ENCODE measurements at places on chromosomes 7 and 10. TPM values are rescaled to one million over a fixed set of nuclear protein-coding genes. Genes with fewer than 3 reads are reported as not detected.

DNA sequence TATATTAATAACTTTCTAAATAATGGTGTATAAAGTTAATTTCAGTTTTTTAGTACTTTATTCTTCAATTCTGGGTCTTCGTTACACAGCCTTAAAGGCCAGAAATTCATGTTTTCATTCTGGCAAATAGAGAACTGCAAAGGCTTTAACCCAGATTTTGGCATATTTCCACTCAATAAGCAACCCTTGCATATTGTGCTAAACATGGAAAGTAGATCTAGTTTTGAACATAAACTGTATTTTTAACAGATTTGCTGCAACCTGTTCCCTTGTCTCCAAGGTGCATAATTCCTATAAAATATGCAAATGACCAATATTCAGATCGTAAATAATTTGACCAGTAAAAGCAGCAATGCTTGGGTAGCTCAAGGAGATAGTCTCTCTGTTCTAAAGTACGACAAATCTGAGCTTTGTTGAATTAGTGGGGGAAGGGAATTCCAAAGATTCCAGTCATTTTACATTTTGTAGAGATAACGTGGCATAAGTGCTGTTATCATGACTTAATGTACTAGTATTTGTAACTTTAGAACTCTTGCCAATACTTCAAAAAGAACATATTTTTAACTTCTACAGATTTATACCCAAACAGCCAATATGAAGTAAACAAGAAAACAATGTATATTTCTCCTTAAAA is 46.4 kb upstream of the RSBN1L start:
- peaks cover 9% of the 10 kb centered on the region for H3K36me3 ChIP-seq
- no peaks in the 10 kb centered on the region for H3K27me3 ChIP-seq
- no peak overlapping the region for H3K4me3 ChIP-seq
- peaks cover 8% of the 10 kb centered on the region for H3K4me1 ChIP-seq

DNA sequence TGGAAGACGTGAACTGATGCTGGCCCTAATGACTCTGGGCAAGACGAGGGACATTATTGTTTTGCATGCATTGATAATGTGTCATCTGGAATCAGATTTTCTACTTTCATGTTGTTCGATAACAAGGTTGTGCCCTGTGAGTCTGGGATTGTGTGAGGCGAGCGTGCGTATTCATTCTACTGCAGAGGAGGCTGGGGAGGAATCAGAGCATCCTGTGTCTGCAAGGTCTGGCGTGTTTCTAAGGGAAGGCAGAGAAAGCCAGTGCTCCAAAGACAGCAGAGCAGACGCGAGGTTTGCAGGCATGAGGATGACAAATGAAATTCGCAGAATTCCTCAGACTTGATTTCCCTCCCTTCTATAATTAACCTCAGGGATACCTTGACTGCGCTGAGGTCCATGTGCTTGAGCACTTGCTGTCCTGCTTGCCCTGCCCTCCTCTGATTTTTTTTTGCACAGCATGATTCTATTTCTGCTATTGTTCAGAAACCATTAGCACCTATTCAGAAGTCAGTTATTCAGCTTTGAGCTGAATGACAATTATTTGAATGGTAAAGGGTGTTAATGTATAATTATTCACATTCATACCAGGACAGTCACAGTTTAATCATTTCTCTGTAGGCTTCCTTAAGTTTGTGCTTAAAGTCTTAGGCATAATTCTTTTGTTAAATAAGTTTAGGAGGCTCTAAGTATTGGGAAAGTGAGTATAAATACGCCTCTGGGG is 233.6 kb downstream of the EBF3 start:
- H3K4me3 ChIP-seq = no peak overlapping the region
- DNase-seq = no peak
- no peaks in the 10 kb centered on the region for H3K27me3 ChIP-seq
- no peak overlapping the region for H3K27ac ChIP-seq
- no peaks in the 10 kb centered on the region for H3K4me1 ChIP-seq

GRCh38 chr10:122699796-122700455 is at the start of gene C10orf120:
C10orf120 (minus strand) TSS chr10:122699846; CDS start chr10:122699790, 56 bp downstream.
- no peak for DNase-seq
- no peak within 1 kb of the TSS for H3K4me3 ChIP-seq
- peaks cover 1% of the 10 kb centered on the region for H3K4me1 ChIP-seq
- H3K36me3 ChIP-seq = no peaks in the 10 kb centered on the region

DNA sequence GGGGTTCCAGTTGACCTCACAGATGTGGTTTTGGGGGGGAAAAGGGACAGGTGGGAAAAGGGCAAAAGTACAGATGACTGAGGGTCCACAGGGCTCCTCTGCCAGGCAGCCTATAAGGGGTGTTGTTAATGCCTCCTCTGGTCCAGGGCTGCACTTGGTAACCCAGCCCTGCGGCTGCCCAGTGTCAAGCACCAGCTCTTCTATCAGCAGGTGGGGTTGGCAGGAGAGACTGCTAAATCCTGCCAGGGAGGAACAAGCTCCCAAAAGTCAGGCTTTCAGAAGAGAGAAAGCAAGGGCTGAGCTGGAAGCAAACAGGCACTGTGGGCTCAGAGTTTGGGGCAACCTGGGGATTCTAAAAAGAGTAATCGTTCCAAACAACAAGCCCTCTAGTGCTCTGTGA is 39.1 kb downstream of the LRRC20 start:
- H3K27me3 ChIP-seq = peaks cover 2% of the 10 kb centered on the region
- no peak overlapping the region for H3K4me3 ChIP-seq
- peaks cover 4% of the 10 kb centered on the region for H3K4me1 ChIP-seq
- peaks cover 3% of the 10 kb centered on the region for H3K36me3 ChIP-seq

DNA sequence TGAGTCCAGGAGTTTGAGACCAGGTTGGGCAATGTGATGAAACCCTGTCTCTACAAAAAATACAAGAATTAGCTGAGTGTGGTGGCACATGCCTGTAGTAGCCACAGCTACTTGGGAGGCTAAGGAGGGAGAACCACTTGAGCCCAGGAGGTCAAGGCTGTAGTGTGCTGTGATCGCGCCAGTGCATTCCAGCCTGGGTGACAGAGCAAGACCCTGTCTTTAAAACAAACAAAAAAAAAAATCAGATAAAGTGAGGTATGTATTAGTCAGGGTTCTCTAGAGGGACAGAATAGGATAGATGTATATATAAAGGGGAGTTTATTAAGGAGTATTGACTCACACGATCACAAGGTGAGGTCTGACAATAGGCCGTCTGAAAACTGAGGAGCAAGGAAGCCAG is 101.5 kb upstream of the GPR26 start:
- no peaks in the 10 kb centered on the region for H3K36me3 ChIP-seq
- no peaks in the 10 kb centered on the region for H3K4me1 ChIP-seq
- no peak overlapping the region for H3K4me3 ChIP-seq
- peak; percentile 3 for DNase-seq
- H3K27ac ChIP-seq = no peak overlapping the region

- H3K27me3 ChIP-seq = no peaks in the 10 kb centered on the region
- H3K4me3 ChIP-seq = peak within 1 kb of the TSS; percentile 83
- peaks cover 21% of the 10 kb centered on the region for H3K4me1 ChIP-seq
- H3K27ac ChIP-seq = peak within 1 kb of the TSS; percentile 87
- peak; percentile 91 for DNase-seq
These were observed at the start of gene NIPSNAP2 for GRCh38 chr7:55964261-55965099. NIPSNAP2 (plus strand) TSS chr7:55964585; CDS start chr7:55964610, 25 bp downstream.

DNA sequence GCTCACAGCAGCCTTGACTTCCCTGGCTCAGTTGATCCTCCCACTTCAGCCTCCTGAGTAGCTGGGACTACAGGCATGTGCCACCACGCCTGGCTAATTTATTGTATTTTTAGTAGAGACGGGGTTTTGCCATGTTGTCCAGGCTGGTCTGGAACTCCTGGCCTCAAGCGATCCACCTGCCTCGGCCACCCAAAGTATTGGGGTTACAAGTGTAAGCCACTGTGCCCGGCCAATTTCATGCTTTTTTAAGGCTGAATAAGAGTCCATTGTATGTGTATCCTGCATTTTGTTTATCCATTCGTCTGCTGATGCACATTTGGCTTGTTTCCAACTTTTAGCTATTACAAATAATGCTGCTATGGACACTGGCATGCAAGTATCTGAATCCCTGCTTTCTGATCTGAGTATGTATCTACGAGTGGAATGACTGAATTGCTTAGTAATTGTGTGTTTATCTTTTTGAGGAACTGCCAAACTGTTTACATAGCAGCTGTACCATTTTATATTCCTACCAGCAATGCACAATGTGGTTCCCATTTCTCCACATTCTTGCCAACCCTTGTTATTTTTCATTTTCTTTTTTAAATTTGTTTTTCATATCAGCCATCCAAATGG is 37.3 kb upstream of the TPST1 start:
- no peak for DNase-seq
- no peaks in the 10 kb centered on the region for H3K27me3 ChIP-seq
- H3K4me1 ChIP-seq = peaks cover 4% of the 10 kb centered on the region
- H3K36me3 ChIP-seq = no peaks in the 10 kb centered on the region

DNA sequence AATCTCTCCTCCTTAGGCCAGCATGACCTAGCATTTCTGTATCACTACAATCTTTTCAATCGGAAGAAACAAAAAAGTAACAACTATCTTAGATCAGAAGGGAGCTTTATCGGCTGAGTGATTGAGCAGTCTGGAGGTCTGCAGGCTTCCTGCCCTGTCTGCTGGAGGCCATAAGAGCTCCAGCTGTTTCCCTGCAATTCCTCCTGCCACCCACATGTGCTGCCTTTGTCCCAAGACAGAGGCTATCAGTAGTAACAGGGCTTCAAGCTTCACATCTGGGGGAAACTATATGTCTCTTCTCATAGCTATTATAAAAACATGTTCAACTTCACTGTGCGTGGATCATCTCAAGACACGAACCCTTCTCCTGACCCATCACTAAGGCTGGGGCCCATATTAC is 70.1 kb upstream of the VWC2 start:
- no peaks in the 10 kb centered on the region for H3K4me1 ChIP-seq
- no peak for DNase-seq
- H3K4me3 ChIP-seq = no peak overlapping the region
- no peak overlapping the region for H3K27ac ChIP-seq

- H3K4me1 ChIP-seq = no peaks in the 10 kb centered on the region
- H3K4me3 ChIP-seq = no peak overlapping the region
- DNase-seq = no peak
- H3K27ac ChIP-seq = no peak overlapping the region
These were observed 76.0 kb upstream of the DNAAF5 start for GRCh38 chr7:650339-651031.

DNA sequence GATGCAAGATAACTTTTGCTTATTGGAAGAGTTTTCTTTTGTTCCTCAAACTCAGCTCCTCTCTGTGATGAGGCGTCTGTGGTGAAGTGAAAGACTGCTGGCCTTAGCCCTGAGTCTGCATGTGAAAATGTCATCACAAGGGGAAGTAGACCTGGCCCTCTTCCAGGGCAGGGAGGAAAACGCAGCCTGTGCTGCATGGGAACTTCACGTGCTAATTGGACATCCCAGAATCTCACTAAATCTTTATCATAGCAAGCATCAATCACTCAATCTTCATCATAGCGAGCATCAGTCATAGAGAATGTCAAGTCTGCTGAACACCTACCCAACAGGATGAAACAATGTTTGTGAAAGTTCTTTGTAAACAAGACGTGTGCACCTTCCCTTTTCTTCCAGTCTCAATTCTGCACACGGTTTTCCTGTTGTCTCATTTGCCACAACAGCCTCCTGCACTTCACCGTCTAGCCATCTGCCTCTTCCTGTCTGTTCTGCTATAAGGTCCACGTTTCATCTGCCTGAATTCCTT is 314.6 kb downstream of the FRMD4A start:
- H3K4me3 ChIP-seq = no peak overlapping the region
- peaks cover 43% of the 10 kb centered on the region for H3K36me3 ChIP-seq
- peaks cover 74% of the 10 kb centered on the region for H3K4me1 ChIP-seq
- no peak overlapping the region for H3K27ac ChIP-seq

DNA sequence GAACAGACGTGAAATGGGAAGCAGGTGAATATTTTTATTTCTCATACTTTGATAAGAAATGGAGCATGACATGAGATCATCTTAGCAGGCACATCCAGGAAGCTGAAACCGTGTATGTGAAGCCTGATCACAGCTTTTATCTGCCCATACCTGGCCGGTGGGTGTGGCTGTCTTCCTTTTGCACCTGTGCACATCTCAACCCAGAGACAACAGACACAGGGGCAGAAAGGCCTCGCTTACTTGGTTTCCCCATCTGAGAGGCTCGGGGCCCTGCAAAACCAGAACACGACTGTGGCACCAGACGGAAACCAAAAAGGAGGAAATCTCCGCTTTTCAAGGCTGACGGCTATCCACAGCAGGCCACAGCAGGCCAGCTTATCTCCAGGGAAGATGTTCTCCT is 116.4 kb downstream of the TCERG1L start:
- DNase-seq = peak; percentile 49
- H3K27ac ChIP-seq = no peak overlapping the region
- H3K27me3 ChIP-seq = no peaks in the 10 kb centered on the region
- no peak overlapping the region for H3K4me3 ChIP-seq
- no peaks in the 10 kb centered on the region for H3K4me1 ChIP-seq
- H3K36me3 ChIP-seq = no peaks in the 10 kb centered on the region

GRCh38 chr7:44979481-44980392 is 922 bp upstream of the MYO1G start:
- peak overlapping the region; percentile 68 for H3K27ac ChIP-seq
- peaks cover 40% of the 10 kb centered on the region for H3K4me1 ChIP-seq

DNA sequence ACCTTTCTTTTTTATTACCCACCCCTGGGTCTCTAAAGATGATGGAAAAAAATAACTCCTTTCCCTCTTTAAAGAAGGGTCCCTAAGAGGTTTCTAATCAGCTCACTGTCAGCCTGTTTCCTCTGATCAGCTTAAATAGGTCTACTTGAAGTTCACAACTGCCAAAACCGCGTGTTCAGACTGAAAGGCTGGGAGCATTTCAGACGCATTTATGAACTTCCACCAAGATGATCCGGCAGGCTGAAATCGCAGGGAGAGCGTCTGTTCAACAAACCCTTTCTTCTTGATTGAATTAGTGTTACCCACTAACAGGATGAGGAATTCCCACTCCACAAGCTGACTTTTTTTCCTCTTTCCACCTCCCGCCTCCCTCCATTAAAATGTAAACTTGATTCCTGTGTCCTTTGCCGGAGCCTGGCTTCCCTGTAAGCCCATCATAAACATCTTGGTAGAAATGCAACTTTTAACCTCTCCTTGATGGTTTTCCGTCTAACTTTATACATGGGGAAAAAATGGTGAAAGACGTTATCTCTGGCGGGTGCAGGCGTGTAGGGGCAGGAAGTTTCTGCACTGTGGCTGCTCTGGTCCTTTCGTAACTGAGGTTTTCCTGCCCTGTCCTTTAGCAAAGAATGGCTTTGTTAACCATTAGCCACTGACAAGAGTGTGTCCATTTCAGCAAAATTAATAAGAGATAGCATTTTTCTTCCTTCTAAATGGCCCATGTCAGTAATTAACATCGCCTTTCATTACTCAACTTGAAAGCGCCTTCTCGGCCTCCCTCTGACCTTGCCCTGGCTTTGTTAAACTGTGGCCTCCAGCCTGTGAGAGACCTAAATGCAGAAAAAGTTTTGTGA is 130.7 kb downstream of the BAMBI start:
- H3K27me3 ChIP-seq = peaks cover 9% of the 10 kb centered on the region
- peaks cover 18% of the 10 kb centered on the region for H3K4me1 ChIP-seq
- no peaks in the 10 kb centered on the region for H3K36me3 ChIP-seq
- no peak for DNase-seq
- no peak overlapping the region for H3K4me3 ChIP-seq

DNA sequence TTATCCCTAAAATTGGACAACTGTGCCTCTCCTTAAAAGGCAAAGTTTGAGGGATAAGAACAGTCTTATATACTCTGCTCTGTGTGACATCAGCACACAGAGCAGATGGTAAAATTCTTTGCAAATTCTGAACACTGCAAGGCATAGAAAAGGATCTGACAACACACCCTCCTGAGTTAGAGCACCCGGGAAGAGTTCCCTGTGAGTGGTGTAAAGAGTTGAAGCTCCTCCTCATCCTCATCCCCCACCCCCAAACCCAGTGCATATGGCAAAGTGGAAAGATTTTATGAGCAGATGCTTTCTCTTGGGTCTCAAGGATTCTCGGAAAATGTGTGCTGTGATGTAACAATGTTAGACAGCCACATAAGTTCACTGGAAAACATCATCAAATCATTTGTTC is 40.0 kb upstream of the DGKI start:
- peaks cover 66% of the 10 kb centered on the region for H3K36me3 ChIP-seq
- H3K4me3 ChIP-seq = no peak overlapping the region
- H3K4me1 ChIP-seq = peaks cover 20% of the 10 kb centered on the region
- no peak for DNase-seq

Gene CXCL12
- 169 TPM for total RNA-seq
